Stimulated activated CD8-positive, alpha-beta memory T cell treated with anti-CD3 and anti-CD28 coated beads, Interleukin-7, amount 100 ng/mL, for 48 hours (primary cell): ENCODE measurements at places on chromosomes 3 and 15.

- DNase-seq = no peak
These were observed 25.8 kb downstream of the LDHAL6B start for GRCh38 chr15:59232476-59232875.

DNA sequence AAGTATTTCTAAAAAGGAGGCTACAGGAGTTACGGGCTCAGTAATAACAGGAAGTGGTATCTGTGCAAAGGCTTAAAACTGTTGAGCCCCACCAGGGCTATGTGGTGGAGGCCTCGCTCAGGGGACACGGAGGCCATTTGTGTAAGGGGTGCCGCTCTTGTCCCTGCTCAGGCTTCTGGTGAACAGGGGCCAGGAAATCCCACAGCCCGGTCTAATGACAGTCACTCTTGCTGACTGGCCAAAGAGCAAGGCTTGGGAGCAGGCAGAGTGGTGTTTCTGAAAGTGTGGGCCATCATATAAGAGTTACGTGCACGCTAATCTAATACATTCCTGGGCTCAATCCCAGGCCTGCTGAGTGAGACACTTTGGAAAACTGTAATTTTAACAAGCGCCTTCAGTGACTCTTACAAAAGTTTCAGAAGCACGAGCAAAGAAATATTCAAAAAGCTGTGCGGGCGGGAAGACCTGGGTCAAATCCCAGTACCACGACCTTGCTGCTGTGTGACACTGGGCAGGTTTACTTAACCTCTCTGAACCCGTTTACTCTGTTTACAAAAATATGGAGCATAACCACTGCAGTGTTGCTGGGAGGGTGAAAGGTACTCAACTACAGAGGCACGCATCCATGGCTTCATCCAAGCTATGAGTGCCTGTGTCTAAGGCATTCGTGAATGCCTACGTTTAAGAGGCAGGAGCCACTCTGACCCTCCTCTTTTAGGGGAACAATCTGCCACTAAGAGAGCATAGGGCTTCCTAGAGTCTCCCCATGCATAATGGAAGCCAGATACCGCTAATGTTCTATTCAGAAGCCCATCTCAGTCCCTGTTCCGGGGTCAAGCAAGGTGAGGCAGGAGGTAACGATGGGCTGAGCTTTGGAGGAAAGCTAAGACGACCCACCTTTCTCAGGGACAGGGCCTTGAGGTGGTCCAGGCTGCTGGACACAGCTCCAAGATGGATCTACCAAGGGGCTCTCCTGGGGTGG is 2.0 kb downstream of the ATP10A start:
- DNase-seq = no peak

DNA sequence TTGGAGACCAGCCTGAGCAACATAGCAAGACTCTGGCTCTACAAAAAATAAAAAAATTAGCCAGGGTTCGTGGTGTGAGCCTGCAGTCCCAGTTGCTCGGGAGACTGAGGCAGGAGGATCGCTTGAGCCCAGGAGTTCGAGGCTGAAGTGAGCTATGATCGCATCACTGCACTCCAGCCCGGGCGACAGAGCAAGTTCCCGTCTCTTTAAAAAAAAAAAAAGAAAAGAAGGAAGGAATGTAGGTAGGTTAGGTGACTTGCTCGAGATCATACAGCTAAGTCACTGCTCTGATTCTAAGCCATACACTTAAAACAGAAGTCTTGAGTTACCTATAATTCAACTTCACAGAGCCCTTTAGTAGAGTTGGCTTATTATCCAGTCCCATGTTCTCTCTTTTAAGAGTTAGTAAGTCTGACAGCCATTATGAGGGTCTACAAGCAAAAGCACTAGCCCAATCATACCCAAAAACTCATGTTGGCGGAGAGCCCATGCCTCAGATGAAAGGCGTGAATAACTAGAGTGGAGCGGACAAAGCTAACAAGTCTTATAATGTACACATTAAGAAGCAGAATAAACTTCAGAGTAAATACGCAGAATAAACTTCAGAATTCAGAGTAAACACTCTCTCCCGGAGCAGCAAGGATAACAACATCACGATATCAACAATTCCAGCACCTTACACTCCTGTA is 768 bp downstream of the AAGAB start:
- DNase-seq = no peak

- DNase-seq = no peak
These were observed 98.9 kb downstream of the EOMES start for GRCh38 chr3:27623085-27623753.

DNA sequence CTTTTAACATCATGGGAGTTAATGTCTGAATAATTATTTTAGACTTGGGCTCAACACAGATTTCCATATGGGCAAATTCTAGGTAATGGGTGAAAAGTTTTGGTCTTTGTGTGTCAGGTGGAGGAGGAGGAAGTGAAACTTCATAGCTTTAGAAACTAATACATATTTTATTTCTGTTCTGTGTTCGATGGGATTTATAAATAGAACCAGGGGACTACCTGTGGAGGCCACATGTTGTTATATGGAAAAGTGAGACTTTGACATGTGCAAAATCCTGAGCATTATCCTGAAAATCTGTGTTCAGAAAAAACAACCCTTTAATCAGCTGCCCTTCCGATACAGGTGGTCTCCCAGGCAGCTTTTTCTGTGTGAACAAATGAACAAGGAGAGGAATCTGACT is 209.5 kb downstream of the SOX2 start:
- DNase-seq = no peak

- DNase-seq = no peak
These were observed 15.5 kb downstream of the NAA50 start for GRCh38 chr3:113730550-113730949.
